ENCODE measurements at places on chromosomes 2 and 18.

GRCh38 chr2:74742471-74742870 is 88.4 kb downstream of the SEMA4F start:
- no peak for DNase-seq

- DNase-seq, result peak; percentile 52
These were observed 1.9 kb downstream of the CHRNG start for GRCh38 chr2:232541195-232541960.

DNA sequence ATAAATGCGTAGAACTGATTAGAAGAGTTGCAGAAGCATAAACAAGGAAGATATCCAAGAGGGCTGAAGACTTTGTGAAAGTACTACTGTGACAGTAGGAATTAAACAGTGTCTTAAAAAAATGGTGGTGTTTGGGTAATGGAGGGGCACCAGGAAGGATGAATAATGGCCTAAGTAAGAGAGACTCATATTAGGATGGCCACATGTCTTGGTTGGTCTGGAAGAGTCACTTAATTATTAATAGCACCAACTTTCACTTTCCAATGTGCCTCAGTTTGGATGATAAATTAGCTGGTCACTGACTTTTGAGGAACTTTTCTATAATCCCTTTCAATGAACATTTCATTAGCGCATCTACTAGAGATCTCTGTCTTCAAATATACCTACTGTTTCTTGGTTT is 372.2 kb downstream of the NYAP2 start:
- DNase-seq, result no peak

GRCh38 chr2:219530048-219530963 is 13.3 kb downstream of the CHPF start:
- peak; percentile 92 for DNase-seq

DNA sequence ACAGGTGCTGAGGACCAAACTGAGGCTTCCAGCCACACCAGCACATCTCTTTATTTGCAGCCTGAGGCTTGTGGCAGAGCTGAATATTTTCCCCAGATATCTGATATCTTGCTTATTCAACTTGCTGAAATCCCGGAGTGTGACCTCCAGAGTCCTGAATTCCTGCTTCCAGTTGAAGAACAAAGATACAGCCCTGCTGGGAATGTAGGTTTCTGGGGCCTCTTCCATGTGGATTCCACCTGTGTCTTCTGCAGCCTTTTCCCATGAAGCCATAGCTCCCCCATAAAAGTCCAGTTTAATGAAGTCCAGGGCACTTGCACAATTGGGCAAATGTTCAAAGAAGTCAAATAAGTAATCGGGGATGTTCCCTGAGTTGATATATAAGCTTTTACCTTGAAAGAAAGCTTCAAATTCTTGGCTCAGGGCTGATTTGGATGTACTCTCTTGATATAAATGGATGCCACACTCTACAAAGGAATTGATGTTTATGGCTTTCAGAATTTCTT is 14.9 kb downstream of the NLRC4 start:
- DNase-seq, result no peak

- DNase-seq, result peak; percentile 67
These were observed 37.0 kb downstream of the NIFK start for GRCh38 chr2:121699421-121700333.

Measured in upper lobe of right lung (tissue), 1 donor.